ENCODE measurements at places on chromosomes 11 and 22.

DNA sequence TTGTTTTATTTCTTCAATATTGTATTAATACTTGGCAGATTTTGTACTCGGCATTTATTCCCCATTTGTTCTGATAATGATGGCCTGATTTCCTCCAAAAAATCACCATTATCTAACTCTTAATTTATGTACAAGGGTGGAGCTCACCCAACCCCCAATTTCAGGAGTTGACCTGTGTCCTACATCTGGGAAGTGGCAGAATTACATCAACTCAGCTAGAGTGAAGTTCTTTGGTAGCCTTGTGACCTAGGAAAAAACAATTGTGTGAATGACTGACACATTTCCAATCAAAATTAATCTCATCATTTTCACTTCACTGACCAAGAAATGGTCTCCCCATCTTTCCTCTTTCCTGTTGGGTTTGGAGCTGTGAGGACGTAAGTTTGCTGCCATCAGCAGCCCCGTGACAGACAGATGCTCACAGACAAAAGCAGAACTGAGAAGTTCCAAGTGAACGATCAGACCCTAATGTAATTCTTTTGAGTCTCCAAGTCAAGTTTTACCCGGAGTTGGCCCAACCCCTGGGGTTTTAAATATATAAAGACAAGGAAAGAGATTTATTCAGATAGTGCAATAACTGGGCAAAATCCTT lies 16.6 kb upstream of the MS4A6E start:
- DNase-seq: no peak

DNA sequence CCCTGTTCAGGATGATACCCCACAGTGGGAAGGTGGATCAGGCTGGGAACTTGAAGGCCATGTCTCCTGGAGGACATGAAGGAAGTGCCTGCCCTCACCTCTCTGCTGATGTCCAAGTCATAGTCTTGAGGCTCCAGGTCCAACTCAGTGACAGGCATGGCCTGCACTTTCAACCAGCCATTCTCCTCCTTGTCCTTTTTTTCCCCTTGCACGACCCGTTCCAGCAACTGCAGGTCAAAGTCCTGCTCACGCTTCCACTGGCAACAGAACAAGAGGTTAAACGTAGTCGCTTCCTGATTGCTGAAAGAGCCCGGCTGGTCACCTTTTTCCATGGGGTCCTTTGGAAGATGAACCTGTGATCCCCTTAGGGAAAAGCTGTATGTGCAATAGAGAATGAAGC lies 47.7 kb downstream of the C11orf58 start:
- no peak for DNase-seq

GRCh38 chr22:44711690-44712555 lies 9.9 kb downstream of the PRR5 start:
- DNase-seq: no peak

DNA sequence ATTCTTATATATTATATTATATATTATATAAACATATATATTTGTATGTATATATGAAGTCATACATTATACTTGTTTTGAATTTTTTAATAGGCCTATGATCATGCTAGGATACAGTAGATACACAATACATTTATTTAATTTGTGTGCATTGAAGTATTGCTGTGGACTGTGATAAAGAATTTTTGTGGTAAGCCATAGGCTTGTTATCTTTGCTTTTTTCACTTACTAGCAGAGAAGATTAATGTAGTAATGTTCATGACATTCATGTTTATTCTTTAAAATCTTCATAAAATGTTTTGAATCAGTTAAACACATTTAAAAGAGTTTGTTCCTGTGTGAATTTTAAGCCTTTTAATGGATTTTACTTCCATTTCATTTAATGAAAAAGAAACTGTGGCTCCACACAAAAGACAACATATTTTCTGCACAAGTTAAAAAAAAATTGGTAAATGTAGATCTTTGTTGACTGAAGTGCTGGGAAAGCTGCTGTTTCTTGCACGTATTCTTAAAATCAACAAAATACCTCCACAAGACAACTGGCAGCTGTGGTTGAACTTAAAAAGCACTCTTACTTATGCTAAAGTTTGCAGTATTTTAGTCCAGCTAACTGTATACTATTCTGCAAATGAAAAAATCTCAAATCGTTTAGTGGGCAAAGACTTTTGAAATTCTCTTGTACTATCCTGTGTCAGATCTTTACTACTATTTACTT lies 156.2 kb downstream of the TMEM135 start:
- DNase-seq: no peak

GRCh38 chr22:26466196-26466595 lies 17.4 kb downstream of the HPS4 start:
- no peak for DNase-seq

GRCh38 chr11:66070604-66071380 lies 720 bp downstream of the PACS1 start:
- DNase-seq: no peak

DNA sequence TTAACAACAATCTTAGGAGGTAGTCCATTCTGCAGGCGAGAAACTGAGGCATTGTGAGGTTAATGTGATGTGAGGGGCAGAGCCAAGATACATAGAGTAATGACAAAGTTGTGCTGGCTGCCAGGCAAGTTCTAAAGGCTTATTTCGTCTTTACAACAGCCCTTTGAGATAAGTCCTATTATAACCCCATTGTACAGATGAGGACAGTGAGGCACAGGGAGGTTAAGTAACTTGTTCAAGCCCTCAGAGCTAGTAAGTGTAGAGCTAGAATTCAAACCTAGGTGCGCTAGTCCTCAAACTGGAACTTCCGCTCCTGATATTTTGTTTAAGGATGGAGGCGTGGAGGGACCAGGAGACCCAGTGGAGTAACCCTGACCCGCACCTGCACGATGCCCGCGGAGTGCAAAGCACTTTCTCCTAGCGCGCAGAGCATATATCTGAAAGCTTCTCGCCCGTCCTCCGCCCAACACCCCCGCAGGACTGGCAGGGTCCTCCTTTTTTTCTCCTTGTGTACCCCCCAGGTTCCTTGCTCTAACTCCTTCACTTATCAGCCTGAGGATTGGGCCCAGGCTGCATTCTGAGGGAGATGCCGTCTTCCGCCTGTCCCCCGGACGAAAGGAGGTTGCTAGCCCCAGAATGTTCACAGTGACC lies 4.9 kb upstream of the FLI1 start:
- DNase-seq: no peak

DNA sequence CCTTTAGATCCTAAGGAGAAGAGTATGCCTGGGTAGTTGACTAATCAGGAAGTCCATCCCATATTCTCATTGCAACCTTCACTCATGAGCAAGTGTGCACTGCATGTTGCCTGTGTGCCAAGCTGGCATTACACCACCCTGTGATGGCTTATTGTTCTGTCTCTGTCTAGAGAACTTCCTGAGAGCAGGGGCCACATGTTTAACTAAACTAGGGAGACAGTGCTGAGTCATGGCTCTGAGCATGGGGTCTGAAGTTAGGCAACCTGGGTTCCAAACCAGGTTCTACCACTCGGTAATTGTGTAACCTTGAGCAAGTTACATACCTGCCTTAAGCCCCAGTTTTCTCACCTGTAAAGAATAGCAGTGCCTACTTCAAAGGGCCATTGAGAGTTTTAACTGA lies 39.6 kb downstream of the CSNK2A3 start:
- no peak for DNase-seq

GRCh38 chr11:43579171-43579918 lies 101.2 kb upstream of the HSD17B12 start:
- no peak for DNase-seq

GRCh38 chr22:46522797-46523196 lies 14.6 kb downstream of the CELSR1 start:
- no peak for DNase-seq

- DNase-seq: peak; percentile 43
Observed at GRCh38 chr11:118914178-118914918, 11.4 kb downstream of the BCL9L start.

GRCh38 chr11:61610905-61611304 lies 30.0 kb upstream of the SYT7 start:
- DNase-seq: no peak

GRCh38 chr11:3133261-3134217 lies 31.6 kb downstream of the OSBPL5 start:
- no peak for DNase-seq

DNA sequence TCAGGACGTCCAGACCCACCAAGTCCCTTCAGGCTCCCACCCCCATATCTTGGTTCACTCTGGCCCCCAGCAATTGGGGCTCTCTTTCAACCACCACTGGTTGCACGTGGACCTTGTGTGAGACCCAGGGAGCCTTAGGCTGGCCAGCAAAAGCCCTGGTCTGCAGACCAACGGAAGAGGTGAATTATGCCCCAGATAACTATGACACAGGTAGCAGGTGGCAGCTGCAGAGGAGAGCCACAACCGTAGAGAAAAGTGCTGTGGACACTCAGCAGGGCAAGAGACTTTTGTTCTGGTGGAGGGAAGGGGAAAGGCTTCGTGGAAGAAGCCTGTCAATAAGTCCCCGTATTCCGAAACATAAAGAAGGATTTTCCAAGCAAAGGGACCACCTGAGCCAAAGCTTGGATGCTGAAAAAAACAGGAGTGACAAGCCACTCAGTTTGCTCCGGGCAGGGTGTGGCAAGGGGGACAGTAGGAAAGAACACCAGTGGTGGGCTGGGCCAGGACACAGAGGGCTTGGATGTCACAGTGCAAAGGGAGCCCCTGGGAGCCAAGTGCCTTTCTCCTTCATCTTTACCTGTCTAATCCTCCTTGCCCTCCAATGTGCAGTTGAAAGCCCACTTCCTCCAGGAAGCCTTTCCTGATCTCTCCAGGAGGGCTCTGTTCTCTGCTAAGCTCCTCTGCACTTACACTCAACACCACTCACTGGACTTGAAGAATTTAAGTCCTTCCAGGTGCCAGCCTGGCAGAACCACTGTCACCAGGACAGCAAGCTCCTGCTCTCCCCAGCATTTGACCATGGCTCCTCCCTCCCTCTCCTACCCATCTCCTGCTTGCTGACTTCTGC lies 264.7 kb downstream of the BUD13 start:
- no peak for DNase-seq

- no peak for DNase-seq
Observed at GRCh38 chr11:118527109-118527508, at the start of gene TTC36. TSS of gene TTC36 (plus strand) at chr11:118527474. CDS start at chr11:118527495, 21 bp downstream.

DNA sequence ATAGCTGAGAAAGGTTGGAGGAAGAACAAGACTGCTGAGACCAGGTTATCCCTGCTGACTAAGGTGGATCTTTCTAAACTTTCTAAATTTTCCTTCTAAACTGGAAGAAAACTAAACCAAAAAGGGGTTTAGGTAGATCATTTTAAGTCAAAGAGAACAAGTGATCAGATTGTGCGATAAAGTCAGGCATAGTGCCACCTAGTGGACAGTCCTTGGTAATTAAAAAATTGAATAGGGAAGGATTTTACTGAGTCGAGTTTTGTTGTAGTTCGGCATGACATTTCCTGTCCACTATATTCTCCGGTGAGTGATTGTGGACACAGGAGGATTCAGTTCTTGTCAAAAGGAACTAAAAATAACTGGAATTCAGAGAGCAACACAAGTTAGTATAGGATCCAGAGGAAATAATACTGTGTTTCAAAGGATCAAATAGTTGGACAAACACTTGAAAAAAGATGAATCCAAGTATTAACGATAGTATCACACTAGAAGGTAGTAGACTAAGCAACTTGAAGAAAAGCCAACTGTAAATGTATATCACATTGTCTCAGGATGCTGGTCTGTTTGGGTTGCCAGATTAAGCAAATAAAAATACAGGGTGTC lies 1236.4 kb downstream of the FAM181B start:
- DNase-seq: no peak

DNA sequence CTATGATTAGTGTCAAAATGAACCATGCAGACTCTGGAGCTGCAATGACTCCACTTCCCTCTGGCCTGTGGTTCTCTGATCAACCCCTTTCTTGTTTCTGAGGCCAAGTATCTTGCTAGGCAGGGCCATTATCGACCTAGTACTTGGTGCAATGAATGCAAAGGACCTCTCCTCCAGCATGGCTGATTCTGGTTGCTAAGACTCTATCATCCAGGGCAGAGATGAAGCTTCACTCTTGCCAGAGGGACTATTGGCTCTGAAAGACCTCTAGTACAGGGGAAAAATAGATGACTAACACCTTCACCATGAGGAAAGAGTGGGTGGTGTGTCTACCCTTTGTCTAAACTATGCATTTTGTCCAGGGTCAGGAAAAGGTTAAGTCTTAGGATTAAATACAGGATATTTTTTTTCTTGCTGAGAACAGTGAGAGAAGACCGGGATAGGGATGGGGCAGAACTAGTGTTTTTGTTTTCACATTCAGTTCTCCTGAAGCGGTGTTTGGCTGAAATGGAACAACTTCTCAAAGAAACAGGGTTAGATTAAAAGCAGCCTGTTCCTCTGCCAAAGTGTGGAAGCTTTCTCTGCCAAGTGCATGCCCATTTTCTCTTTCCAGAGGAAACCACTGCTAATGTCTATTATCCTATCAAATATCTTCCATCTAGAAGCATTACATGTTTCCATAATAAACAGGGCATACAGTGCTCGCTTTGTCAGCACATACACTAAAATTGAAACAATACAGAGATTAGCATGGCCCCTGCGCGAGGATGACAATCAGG lies 5.0 kb upstream of the MTFP1 start:
- DNase-seq: no peak

DNA sequence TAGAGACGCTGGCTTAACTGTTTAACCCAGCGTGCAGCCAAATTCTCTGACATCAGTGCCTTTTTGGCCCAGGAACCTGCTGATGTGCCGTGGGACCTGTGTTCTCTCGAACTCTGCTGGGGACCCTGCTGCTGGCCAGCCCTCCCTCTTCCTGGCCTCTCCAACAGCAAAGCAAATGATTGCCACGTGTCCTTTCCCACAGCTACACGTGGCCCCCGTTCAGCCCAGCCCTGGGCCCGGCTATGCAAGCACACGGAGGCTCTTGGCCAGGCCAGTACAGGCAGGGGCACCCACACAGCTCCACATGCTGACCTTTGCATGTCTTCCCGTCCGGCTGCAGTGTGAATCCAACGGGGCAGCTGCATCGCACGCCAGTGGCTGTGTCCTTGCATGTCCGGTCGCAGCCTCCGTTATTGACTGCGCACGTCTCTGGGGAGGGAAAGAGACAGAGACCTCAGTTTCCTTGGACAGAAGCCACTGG lies 51.6 kb upstream of the TTLL12 start:
- DNase-seq: no peak

DNA sequence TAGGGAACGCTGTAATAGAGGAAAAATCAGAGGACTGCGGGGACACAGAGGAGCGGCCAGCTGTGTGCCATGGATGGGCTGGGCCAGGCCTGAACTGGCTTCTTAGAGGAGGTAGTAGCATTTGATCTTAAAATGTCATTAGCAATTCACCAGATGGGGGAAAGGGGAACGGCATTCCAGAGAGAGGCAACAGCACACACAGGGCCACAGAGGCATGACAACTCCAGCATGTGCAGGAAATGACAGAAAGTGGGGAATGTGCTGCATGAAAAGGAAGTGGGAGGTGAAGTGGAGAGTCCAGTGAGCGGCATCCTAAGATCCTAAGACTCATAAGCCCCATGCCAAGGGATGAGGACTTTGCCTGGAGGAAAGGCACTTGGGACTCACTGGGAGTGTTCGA lies 69.0 kb downstream of the UBASH3B start:
- DNase-seq: no peak

- DNase-seq: no peak
Observed at GRCh38 chr11:126491092-126491491, 135.6 kb downstream of the ST3GAL4 start.
